Camera-type eye (tissue), 1 donor: ENCODE measurements at places on chromosomes 3 and 15. TPM values are rescaled to one million over a fixed set of nuclear protein-coding genes. Genes with fewer than 3 reads are reported as not detected.

The SPINT1 gene
- 27.4 TPM for total RNA-seq

The GABRB3 gene
- total RNA-seq: 44.0 TPM

The ALDH1L1 gene
- 2.5 TPM for total RNA-seq

The LRRK1 gene
- total RNA-seq: 8.7 TPM

The STRIT1 gene
- total RNA-seq: not detected

The ZNF501 gene
- total RNA-seq: 14.0 TPM

The INO80 gene
- total RNA-seq: 38.1 TPM

The CKMT1A gene
- total RNA-seq: 2.6 TPM

The ALG1L2 gene
- 1.0 TPM for total RNA-seq

The TRA2B gene
- 473 TPM for total RNA-seq

The EIF3J gene
- 73.5 TPM for total RNA-seq

The ACSBG1 gene
- total RNA-seq: 1.0 TPM

The CRYGS gene
- total RNA-seq: 2,965 TPM

The GPR171 gene
- 0.38 TPM for total RNA-seq

The ROPN1 gene
- total RNA-seq: not detected

The BRK1 gene
- 92.9 TPM for total RNA-seq

The CASR gene
- 0.05 TPM for total RNA-seq

The ZNF620 gene
- total RNA-seq: 15.3 TPM

The THRB gene
- 41.6 TPM for total RNA-seq

The DYNC1LI1 gene
- total RNA-seq: 75.0 TPM

The THPO gene
- total RNA-seq: not detected

The PLA2G4E gene
- 0.16 TPM for total RNA-seq

The ASB14 gene
- 0.33 TPM for total RNA-seq

The BSN gene
- total RNA-seq: 14.3 TPM

The EPHA3 gene
- total RNA-seq: 70.5 TPM

The AHSG gene
- not detected for total RNA-seq

The UNC13C gene
- total RNA-seq: 67.3 TPM

The KNG1 gene
- total RNA-seq: not detected

The GP5 gene
- total RNA-seq: 1.1 TPM

The SLC9A9 gene
- total RNA-seq: 23.5 TPM

The ZBTB20 gene
- total RNA-seq: 95.2 TPM
